ENCODE measurements at places on chromosomes 4 and X.
A peak's percentile ranks its signal among the peaks of the same experiment; 100 is the strongest.

GRCh38 chr4:54852602-54853001 lies 194.8 kb downstream of the KIT start:
- no peak for DNase-seq

DNA sequence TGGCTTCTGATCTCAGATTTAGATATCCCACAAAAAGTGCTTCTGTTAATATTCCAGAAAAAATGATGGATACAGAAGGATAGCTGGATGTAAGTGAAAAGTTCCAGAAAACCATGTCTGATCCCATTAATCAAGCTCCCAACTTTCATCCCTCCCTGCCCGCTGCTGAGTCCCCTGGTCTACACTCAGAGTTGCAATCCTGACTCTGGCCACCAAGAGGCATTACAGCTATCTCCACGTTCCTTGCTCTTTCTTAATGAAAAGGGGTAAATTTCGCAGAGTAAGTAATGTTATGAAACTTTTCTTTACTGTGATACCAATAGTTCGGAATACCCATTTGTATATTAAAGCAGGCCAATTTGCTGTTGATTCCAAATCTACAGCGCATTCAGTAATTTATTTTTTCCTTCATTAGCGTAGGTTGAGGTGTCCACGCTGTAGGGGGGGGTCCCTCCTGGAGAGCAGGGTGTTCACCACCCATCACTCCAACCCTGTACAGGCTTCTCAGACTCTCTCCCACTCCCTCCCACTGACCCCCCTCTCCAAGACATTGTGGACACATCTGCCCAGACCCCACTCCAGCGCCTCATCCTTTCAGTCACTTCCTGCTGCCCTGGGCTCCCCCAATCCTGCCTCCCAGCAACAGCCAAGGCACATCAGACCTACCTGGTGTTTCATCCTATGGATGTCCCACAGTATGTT lies 55.1 kb downstream of the RAB40A start:
- peak; percentile 59 for DNase-seq

- DNase-seq = no peak
These were observed 23.4 kb upstream of the KIAA1210 start for GRCh38 chrX:119151051-119151380.

GRCh38 chr4:36064117-36064516 lies 180.2 kb downstream of the ARAP2 start:
- DNase-seq = no peak

DNA sequence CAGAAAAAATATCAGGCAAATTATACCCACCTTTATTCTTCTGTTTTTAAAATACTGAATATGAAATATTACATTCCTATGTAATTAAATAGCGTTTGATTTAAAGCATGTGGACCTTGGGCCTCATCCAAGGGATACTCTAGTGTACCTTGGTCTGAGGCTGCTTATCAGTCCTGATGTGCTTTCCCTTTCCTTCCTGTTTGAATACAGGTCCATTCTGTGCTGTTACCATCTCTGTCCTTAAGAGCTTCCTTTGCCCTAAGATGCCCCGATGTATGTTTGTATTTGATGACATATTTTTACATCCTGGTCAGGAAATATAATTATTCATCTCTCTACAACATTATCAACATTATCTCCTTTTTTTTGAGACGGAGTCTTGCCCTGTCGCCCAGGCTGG lies 24.1 kb downstream of the FAT4 start:
- DNase-seq = no peak

DNA sequence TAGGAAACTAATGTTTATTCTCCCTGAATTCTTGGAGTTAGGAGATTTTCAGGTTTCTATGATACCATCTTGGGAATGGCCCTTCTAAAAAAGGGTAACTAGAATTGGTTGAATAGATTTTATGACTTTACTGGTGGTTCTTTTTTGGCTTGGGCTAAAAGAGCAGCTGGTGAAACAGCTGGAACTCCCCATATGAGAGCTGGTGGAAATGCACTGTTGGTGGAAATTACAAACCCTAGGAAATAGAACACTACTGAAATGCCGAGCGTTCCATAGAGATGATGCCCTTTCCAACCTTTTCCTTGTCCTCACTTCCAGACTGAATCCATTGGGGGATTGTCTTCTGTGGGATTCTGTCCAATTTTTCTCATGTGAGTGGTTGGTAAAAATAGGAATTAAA lies 139.5 kb downstream of the STIM2 start:
- DNase-seq = peak; percentile 86

- no peak for DNase-seq
These were observed 114.9 kb downstream of the MAGEB17 start for GRCh38 chrX:16282209-16282608.
